T-helper 1 cell (primary cell): ENCODE measurements at places on chromosomes 7 and 10.
A peak's percentile ranks its signal among the peaks of the same experiment; 100 is the strongest.

DNA sequence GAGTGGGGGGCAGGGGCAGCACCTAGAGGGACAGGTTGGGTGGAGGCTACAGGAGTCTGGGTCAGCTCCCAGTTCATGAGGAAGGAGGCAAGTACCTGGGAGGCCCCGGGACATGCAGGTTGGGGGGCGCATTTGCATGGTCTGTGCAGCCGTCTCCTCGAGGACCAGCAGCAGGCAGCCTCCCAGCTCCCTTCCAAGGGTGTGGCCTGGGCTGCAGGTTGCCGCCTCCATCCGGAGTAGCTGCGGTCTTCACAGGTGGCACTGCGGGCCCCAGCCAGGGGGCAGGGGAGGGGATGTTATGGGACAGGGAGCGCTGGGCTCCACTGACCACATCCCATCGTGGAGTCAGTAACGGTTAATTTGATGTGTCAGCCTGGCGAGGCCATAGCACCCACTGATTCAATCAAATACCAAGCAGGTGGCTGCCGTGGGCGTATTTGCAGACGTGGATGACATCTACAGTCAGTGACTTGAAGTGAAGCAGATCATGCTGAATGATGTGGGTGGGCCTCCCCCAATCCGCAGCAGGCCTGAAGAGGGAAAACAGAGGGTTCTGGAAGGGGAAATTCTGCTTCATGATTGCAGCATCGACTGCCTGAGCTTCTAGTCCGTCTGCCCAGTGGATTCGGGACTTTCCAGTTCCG lies 81.6 kb downstream of the PRKAG2 start:
- peak; percentile 23 for DNase-seq

GRCh38 chr10:126955396-126955795 lies 50.2 kb downstream of the DOCK1 start:
- no peak for DNase-seq

DNA sequence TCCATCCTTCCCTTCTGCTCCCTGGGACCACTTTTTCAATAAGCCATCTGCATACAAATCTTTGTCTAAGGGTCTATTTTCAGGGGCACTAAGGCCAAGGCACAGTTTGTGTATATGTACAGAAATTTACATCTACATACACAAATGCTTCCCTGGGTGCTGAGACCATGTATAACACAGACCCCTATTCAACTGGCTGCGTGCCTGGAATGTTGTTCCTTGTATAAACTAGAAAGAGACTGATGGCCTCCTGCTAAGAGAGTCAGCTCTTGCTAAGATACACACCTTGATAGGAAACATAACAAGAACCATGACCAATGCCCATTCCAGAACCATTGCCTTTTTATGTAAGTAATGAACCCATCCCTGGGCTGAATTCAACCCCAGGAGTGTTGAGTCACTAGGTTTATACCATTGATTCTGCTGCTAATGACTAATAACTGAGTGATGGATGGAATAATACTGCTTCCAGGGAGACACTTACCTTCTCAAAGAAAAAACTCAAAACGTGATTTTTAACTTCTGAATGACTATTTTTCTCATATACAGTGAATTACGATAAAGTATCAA lies 290.7 kb downstream of the FGFR2 start:
- no peak for DNase-seq

- DNase-seq: no peak
Measured at GRCh38 chr10:21399392-21400035, 126.0 kb downstream of the SKIDA1 start.

DNA sequence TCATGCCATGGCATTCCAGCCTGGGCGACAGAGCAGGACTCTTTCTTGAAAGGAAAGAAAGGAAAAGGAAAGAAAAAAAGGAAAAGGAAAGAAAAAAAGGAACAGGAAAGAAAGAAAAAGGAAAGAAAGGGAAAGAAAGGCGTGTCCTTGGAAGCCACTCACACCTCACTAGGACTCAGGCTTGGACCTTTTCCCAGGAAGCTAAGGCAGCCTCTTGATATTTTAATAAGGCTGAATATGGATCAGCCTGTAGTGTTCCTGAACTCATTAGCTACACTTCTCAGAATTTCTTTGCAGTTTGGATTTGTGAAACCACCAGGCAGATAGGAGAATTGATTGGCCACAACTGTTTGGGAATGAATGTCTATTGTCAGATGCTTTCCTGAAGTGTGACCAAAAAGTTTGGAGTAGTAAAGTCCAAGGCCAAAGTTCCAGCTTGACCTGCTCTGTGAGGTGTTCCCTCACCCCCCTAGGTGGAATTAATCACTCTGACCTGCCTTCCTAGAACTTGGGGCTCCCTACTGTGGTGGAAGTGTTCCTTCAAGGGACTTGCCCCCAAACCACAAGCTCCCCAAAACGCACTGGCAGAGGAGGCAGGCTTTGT lies 7.1 kb upstream of the MALSU1 start:
- DNase-seq: no peak

DNA sequence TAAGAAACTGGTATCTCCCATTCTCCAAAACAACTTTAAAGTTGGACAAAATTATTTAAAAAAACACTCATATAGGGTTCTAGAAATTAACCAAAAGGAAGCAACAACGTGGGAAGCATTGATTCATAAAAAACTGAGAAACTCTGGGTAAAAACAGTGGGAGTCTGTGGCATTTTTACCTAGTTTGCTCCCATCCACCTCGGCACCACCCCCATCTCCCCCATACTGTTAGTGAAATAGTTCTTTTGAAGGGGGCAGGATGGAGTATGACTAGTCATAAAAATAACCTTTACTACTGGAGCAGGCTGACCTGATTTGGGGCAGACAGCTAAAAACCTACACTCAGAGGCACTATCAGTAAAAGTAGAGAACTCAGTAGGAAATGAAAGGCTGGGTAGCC lies 123.2 kb downstream of the AVL9 start:
- DNase-seq: no peak

GRCh38 chr7:143514487-143514886 lies 36.8 kb downstream of the TAS2R41 start:
- DNase-seq: no peak

DNA sequence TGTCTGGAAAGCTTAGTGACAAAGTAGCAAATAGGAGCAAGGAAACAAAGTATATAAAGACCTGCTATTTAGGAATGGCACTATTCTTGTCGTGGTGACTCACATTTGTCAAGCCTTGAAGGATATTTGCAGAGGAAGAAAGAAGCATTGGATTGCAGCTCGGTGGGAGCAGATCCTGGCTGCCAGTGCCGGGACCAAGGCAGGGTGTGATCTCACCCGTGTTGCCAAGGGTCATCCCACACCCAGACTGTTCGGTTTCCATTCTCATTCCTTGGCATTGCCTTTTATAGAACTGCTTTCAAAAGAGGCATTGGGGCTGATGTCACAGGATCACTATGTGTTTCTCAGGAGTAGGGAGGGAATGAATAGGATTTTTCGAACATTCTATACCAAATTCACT lies 176.2 kb downstream of the GALNT17 start:
- DNase-seq: no peak

- DNase-seq: no peak
Measured at GRCh38 chr7:128136215-128136597, 104.9 kb upstream of the LEP start.

DNA sequence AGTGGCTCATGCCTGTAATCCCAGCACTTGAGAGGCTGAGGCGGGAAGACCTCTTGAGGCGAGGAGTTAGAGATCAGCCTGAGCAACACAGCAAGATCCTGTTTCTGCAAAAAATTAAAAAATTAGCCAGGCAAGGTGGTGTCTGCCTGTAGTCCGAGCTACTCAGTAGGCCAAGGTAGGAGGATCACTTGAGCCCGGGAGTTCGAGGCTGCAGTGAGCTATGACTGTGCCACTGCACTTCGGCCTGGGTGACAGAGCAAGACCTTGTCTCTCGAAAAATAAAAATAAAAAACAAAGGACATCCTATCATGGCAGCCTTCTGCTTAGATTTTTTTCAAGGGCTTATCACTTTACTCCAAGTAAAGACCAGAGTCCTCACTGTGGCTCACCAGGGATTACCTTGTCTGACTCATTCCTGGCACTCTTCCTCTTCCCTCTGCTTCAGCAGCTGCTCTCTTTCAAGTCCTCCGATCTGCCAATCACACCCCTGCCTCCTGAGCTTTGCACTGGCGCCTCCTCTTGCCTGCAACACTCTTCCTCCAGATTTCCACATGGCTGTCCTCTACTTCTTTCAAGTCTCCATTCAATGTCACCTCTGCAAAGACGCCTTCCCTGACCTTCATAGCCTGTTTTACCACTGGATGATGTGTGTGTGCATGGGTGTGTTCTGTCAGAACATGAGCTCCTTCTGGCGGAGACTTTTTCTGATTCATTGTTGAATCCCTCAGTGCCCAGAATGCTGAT lies 7.7 kb downstream of the PRTFDC1 start:
- DNase-seq: no peak

- no peak for DNase-seq
Measured at GRCh38 chr10:114525368-114525949, 121.2 kb upstream of the AFAP1L2 start.

DNA sequence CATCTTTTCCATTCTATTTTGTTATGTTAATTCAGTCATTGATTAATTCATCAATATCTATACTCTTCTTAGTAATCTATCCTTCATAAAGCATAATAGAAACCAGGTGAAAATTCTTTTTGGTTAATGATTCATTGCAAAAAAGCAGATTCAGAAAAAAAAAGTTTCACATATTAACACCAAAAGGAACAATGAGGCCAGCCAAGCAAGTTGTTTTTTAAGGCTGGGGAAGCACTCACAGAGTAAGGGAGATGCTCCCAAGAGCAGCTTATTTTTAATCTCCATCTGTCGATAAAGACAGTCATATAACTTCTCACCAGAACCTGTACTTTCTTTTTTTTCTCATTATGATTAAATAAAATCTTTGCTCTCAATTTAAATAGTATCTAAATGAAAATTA lies 95.8 kb downstream of the CACNA2D1 start:
- DNase-seq: no peak

GRCh38 chr10:37856881-37857286 lies 526 bp downstream of the ZNF248 start:
- peak; percentile 28 for DNase-seq
